ENCODE measurements at places on chromosomes 1 and 21.

DNA sequence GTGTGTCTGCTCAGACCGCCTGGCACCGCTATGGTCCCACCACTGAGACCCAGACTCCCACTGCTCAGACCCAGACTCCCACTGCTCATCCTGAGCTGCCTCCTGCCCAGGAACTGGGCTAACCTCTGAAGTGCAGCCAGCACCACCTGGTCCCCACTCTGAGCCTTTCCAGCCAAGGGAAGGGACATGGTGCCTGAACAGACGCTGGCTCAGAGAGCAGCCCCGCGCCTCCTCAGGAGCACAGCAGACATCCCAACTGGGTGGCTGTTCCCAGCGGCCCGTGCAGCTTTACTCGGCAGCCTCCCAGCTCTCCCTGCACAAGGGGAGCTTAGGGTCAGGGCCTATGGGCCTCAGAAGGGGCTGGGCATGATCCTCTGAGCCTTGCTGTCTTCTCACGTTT lies 27.8 kb upstream of the CNTN2 start:
- DNase-seq: no peak

GRCh38 chr1:34710812-34711211 lies 44.0 kb upstream of the GJB5 start:
- no peak for DNase-seq

GRCh38 chr1:19448491-19449439 lies 36.6 kb downstream of the CAPZB start:
- DNase-seq: no peak

GRCh38 chr1:224535641-224536040 lies 80.5 kb upstream of the CNIH3 start:
- DNase-seq: no peak

GRCh38 chr1:17599954-17600300 lies 60.4 kb downstream of the ARHGEF10L start:
- DNase-seq: no peak

DNA sequence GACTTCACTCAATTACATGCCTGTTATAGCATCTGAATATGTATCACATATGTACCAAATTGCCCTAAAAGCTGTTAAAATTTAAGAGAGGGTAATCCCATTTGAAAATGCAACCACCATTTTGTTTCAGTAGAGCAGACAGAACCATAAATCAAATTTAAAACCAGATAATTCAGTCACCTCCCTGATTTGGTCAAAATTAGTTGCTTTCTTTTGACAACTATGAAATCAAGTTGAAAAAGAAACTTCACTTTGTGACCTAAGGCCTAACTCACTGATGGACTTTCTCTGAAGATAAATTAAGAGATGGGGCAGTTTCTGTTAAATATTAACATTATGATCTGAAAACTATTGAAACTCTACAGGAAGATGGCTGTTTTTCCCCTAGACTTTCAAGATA lies 6.7 kb downstream of the GORAB start:
- no peak for DNase-seq

DNA sequence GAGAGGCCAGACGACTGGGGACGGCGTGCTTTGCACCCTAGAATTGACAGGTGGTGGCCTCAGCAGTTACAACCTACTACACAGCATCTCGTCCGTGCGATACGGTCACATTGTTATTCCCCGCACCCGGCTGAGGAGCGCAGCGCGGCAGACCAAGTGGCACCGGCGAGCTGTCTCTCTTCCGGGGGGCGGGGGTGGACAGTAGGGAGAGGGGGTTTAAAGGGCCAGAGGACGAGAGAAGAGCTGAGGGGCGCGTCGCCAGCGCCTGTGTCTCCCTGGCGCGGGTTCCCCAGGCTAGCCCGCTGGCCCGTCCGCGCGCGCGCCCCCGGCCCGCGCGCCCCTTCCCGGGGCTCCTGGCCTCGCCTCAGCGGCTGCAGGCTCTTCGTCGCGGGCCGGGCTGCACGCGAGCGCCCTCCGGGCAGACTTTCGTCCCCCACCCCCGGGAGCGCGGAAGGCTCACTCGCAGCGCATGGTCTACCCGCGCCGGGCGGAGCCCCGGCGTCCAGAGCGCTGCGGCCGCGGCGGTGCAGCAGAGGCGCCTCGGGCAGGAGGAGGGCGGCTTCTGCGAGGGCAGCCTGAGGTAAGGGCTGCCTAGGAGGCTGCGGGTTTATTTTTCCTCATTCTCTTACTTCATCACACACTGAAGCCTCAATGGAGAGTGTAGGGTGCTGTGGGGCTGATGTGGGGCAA lies at the start of gene PDE4B:
Gene PDE4B, plus strand, starts transcription at position 227 of the 690 bp plus-strand sequence.
- DNase-seq: no peak

GRCh38 chr21:34909492-34910292 lies 139.4 kb downstream of the RUNX1 start:
- DNase-seq: no peak

GRCh38 chr1:153476491-153477093 lies 16.1 kb upstream of the S100A7 start:
- no peak for DNase-seq
